ENCODE measurements at places on chromosomes 6 and 20.
A peak's percentile ranks its signal among the peaks of the same experiment; 100 is the strongest.

DNA sequence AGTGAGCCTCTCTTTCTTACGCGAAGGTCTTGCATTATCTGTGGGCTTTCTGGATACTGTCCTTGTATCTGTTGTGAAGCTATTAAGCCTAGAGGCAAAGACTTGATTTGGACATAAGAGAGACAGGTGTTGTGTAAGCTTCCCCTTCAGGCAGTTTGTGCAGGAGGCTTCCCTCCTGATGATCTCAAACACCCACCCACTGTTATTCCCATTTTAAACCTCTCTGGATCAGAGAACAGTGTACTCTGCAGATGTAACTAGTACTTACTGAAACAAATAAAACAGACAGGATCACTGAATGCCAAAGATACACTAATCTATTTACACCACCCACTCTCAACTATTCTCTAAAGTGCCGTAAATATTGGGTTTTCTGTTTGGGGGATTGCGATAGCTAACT, 113.8 kb upstream of the RAB32 start:
- no peak overlapping the region for H3K4me3 ChIP-seq
- H3K27ac ChIP-seq: no peak overlapping the region
- no peak for DNase-seq
- H3K27me3 ChIP-seq: no peaks in the 10 kb centered on the region
- H3K4me1 ChIP-seq: peaks cover 10% of the 10 kb centered on the region

DNA sequence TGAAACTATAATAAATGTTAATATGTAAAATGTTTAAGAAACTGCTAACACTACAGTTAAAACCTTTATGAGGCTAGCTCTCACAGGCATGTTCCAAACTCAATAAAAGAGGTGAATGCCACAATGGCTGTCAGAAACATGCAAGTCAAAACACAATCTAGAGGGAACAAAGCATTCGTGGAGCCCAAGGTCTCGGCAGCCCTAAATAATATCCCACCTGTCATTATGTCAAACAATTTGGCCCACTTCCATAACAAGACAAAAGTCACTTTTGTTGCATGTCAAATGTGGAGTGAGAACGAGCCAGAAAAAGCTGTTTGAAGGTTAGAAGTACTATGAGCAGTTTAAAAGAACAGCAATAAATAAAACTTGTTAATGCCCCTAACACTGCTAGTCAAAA, 181.9 kb downstream of the GMDS start:
- H3K4me3 ChIP-seq: no peak overlapping the region
- H3K36me3 ChIP-seq: no peaks in the 10 kb centered on the region
- no peak overlapping the region for H3K27ac ChIP-seq
- H3K4me1 ChIP-seq: no peaks in the 10 kb centered on the region
- no peaks in the 10 kb centered on the region for H3K27me3 ChIP-seq

GRCh38 chr6:10331334-10331968, 83.4 kb downstream of the TFAP2A start:
- no peaks in the 10 kb centered on the region for H3K4me1 ChIP-seq
- H3K27ac ChIP-seq: no peak overlapping the region
- H3K36me3 ChIP-seq: no peaks in the 10 kb centered on the region
- DNase-seq: no peak

- no peak overlapping the region for H3K4me3 ChIP-seq
- H3K27ac ChIP-seq: no peak overlapping the region
- no peaks in the 10 kb centered on the region for H3K27me3 ChIP-seq
Observed at GRCh38 chr6:11586536-11586935, 49.0 kb downstream of the TMEM170B start.

GRCh38 chr6:37640786-37641395, 56.8 kb downstream of the MDGA1 start:
- no peak overlapping the region for H3K4me3 ChIP-seq
- H3K36me3 ChIP-seq: no peaks in the 10 kb centered on the region
- H3K27me3 ChIP-seq: no peaks in the 10 kb centered on the region

DNA sequence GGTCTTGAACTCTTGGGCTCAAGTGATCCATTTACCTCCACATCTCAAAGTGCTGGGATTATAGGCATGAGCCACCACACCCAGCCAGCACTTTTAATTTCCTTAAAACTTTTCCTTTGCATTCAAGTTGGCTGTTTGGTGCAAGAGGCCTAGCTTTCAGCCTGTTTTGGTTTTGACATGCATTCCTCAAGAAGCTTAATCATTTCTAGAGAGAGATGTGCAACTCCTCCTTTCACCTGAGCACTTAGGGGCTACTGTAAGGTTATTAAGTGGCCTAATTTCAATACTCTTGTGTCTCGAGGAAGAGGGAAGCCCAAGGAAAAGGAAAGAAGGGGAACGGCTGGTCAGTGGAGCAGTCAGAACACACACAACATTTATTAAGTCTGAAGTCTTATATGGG, 13.8 kb upstream of the BLOC1S5 start:
- no peak for DNase-seq
- H3K4me3 ChIP-seq: no peak overlapping the region
- peaks cover 24% of the 10 kb centered on the region for H3K36me3 ChIP-seq
- H3K27me3 ChIP-seq: no peaks in the 10 kb centered on the region

DNA sequence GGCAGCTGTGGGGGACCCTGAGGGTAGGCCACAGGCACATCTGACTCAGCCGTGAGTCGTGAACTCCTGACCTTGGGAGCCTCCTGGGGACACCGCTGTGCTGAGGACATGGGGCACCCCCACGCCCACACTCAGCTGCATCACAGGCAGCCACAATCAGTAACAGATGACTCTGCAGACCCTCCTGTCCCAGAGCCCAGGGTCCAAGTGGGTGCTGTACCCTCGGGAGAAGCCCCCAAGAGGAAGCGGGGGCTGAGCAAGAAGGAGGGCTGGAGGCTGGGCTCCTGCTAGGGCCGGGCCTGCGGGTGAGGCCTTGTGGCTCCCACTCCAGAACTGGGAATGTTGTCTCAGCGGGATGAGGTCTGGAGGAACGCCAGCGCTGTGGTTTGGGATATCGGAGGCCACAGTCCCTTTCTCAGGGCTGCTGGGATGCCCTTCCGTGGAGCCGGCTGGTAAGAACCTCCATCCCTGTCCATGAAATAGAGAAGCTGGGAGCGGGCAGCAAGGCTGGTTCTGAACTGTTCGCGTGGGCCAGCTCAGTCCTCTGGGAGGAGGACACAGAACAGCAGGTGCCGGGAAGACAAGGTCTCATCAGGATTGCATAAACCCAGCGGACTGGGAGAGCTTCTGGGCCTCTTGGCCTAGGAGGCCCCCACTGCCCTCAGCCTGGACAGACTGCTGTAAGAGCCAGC, 3.1 kb upstream of the LAMA5 start:
- H3K4me1 ChIP-seq: peaks cover 38% of the 10 kb centered on the region
- H3K4me3 ChIP-seq: no peak overlapping the region
- no peaks in the 10 kb centered on the region for H3K27me3 ChIP-seq

- DNase-seq: no peak
- H3K27ac ChIP-seq: peak overlapping the region; percentile 95
- peaks cover 4% of the 10 kb centered on the region for H3K4me1 ChIP-seq
- no peaks in the 10 kb centered on the region for H3K27me3 ChIP-seq
- peaks cover 6% of the 10 kb centered on the region for H3K36me3 ChIP-seq
Observed at GRCh38 chr6:30571762-30572082, 480 bp downstream of the ABCF1 start.

- no peaks in the 10 kb centered on the region for H3K4me1 ChIP-seq
- H3K27ac ChIP-seq: no peak overlapping the region
- no peaks in the 10 kb centered on the region for H3K27me3 ChIP-seq
- DNase-seq: no peak
Observed at GRCh38 chr6:11999246-11999645, 12.9 kb upstream of the HIVEP1 start.

- no peak overlapping the region for H3K27ac ChIP-seq
- no peak overlapping the region for H3K4me3 ChIP-seq
- H3K36me3 ChIP-seq: peaks cover 3% of the 10 kb centered on the region
- H3K27me3 ChIP-seq: no peaks in the 10 kb centered on the region
- peaks cover 28% of the 10 kb centered on the region for H3K4me1 ChIP-seq
Observed at GRCh38 chr6:156839591-156840001, 62.4 kb downstream of the ARID1B start.

DNA sequence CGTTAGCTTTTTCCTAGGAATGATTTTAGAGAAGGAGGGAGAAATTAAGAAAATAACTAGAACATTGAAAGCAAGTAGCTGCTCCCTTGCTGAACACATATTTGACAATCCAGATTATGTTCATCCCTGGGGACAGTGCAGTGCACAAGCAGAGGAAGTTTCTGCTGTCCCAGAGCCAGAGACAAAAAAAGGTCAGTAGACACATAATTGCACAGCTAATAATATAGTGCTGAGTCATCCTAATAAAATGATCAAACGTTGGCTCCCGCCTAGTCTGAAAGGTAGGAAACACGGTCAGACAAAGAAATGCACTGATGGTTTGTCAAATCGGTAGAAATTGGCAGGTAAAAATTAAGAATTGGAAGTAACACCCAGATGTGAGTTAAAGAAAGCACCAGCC, 21.7 kb upstream of the SSTR4 start:
- no peaks in the 10 kb centered on the region for H3K4me1 ChIP-seq
- H3K27ac ChIP-seq: no peak overlapping the region
- H3K27me3 ChIP-seq: no peaks in the 10 kb centered on the region
- no peak for DNase-seq
- H3K36me3 ChIP-seq: no peaks in the 10 kb centered on the region
- H3K4me3 ChIP-seq: no peak overlapping the region

GRCh38 chr20:39117491-39117890, 155.3 kb downstream of the DHX35 start:
- no peaks in the 10 kb centered on the region for H3K36me3 ChIP-seq
- H3K4me3 ChIP-seq: no peak overlapping the region
- peaks cover 1% of the 10 kb centered on the region for H3K27me3 ChIP-seq
- peaks cover 5% of the 10 kb centered on the region for H3K4me1 ChIP-seq
- no peak for DNase-seq

- H3K4me3 ChIP-seq: no peak overlapping the region
- H3K27me3 ChIP-seq: no peaks in the 10 kb centered on the region
- no peak for DNase-seq
- no peaks in the 10 kb centered on the region for H3K4me1 ChIP-seq
- no peak overlapping the region for H3K27ac ChIP-seq
- H3K36me3 ChIP-seq: no peaks in the 10 kb centered on the region
Observed at GRCh38 chr6:106739387-106739786, 110.0 kb downstream of the QRSL1 start.

- H3K4me3 ChIP-seq: no peak overlapping the region
- no peak overlapping the region for H3K27ac ChIP-seq
- H3K27me3 ChIP-seq: no peaks in the 10 kb centered on the region
- no peak for DNase-seq
- no peaks in the 10 kb centered on the region for H3K4me1 ChIP-seq
- no peaks in the 10 kb centered on the region for H3K36me3 ChIP-seq
Observed at GRCh38 chr6:43939281-43940070, 169.5 kb downstream of the VEGFA start.

DNA sequence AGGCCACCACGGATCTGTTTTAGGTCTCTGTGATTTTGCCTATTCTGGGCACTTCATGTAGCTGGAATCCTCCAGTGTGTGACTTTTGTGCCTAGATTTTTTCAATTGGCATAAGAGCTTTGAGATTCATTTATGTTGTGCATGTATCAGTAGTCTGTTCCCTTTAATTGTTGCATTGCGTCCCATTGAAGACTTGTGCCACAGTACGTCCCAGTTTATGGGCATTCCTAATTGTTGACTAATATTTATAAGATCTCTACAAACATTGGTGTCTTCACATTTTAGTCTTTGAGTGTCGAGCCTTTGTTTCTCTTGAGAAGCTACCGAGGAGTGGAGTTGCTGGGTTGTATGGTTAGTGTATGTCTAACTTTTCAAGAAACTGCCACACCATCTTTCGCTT, 704 bp upstream of the FAM210B start:
- no peak for DNase-seq
- peaks cover 11% of the 10 kb centered on the region for H3K27me3 ChIP-seq
- no peak overlapping the region for H3K4me3 ChIP-seq
- peaks cover 4% of the 10 kb centered on the region for H3K4me1 ChIP-seq

GRCh38 chr6:16592223-16592911, 168.9 kb downstream of the ATXN1 start:
- H3K27me3 ChIP-seq: no peaks in the 10 kb centered on the region
- H3K4me3 ChIP-seq: no peak overlapping the region
- no peaks in the 10 kb centered on the region for H3K4me1 ChIP-seq

- H3K36me3 ChIP-seq: peaks cover 5% of the 10 kb centered on the region
- no peak for DNase-seq
- H3K27me3 ChIP-seq: no peaks in the 10 kb centered on the region
- H3K27ac ChIP-seq: no peak overlapping the region
Observed at GRCh38 chr20:57654998-57655808, 35.0 kb upstream of the ZBP1 start.

DNA sequence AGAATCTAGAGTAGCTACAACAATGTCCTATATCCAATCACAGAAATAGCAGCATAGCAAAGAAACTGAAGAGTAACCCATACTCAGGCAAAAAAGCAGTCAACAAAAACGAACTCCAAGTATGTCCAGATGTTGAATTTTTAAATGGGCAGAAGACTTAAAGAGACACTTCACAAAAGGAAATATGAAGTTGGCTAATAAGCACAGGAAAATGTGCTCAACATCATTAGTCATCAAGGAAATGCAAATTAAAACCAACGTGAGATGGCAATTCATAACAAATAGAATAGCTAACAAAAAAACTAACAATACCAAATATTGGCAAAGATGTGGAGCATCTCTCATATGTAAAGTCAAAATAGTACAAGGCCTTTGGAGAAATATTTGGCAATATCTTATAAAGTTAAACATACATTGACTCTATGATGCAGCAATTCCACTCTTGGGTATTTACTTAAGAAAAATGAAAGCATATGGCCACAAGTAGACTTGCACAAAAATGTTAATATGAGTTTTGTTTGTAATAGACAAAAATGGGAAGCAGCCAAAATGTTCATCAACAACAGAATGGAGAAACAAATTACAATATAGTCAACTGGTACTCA, 37.7 kb downstream of the FRK start:
- H3K27ac ChIP-seq: no peak overlapping the region
- no peaks in the 10 kb centered on the region for H3K36me3 ChIP-seq
- H3K27me3 ChIP-seq: no peaks in the 10 kb centered on the region

GRCh38 chr6:42166444-42167141, 6.6 kb upstream of the GUCA1A start:
- no peak overlapping the region for H3K4me3 ChIP-seq
- H3K27ac ChIP-seq: peak overlapping the region; percentile 48
- peak; percentile 77 for DNase-seq
- no peaks in the 10 kb centered on the region for H3K27me3 ChIP-seq
- H3K4me1 ChIP-seq: peaks cover 11% of the 10 kb centered on the region
- no peaks in the 10 kb centered on the region for H3K36me3 ChIP-seq

- H3K36me3 ChIP-seq: no peaks in the 10 kb centered on the region
- no peak for DNase-seq
- H3K4me1 ChIP-seq: no peaks in the 10 kb centered on the region
- H3K4me3 ChIP-seq: no peak overlapping the region
Observed at GRCh38 chr6:20313960-20314530, 87.6 kb upstream of the E2F3 start.
